Astrocyte of the spinal cord (primary cell): ENCODE measurements at places on chromosomes 6 and 20.

GRCh38 chr20:61733891-61734732 is 331.6 kb downstream of the TAF4 start:
- DNase-seq: no peak

- no peak for DNase-seq
Measured at GRCh38 chr6:98833057-98833306, 1.4 kb upstream of the POU3F2 start.

GRCh38 chr6:33790910-33791309 is 2.0 kb upstream of the LEMD2 start:
- no peak for DNase-seq

DNA sequence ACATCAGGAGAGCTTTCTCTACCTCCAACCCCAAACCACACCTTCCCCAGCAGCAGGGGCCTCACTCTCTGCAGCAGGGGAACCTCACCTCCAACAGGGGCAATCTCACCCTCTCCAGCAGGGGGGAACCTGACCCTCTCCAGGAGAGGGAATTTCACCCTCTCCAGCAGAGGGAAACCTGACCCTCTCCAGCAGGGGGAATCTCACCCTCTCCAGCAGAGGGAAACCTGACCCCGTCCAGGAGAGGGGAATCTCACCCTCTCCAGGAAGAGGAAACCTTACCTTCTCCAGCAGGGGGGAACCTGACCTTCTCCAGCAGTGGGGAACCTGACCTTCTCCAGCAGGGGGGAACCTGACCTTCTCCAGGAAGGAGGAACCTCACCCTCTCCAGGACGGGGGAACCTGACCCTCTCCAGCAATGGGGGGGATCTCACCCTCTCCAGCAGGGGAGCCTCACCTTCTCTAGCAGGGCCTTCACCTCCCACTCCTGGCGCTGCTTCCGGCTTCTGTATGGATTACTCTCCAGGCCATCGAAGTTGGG is 3.1 kb downstream of the B3GALT4 start:
- DNase-seq: peak; percentile 45

- peak; percentile 8 for DNase-seq
Measured at GRCh38 chr6:117992856-117993255, 85.8 kb downstream of the SLC35F1 start.

DNA sequence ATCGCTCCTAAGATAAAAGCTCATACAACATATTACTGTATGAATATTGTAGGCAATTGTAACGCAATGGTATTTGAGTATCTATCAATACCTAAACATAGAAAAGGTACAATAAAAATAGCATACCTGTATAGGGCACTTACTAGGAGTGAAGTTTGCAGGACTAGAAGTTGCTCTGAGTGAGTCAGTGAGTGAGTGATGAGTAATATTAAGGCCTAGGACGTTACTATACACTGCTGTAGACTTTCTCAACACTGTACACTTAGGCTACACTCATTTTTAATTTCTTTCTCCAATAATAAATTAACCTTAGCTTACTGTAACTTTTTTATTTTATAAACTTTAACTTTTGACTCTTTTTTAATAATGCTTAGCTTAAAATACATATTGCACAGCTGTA is 546.9 kb downstream of the HACE1 start:
- DNase-seq: no peak

DNA sequence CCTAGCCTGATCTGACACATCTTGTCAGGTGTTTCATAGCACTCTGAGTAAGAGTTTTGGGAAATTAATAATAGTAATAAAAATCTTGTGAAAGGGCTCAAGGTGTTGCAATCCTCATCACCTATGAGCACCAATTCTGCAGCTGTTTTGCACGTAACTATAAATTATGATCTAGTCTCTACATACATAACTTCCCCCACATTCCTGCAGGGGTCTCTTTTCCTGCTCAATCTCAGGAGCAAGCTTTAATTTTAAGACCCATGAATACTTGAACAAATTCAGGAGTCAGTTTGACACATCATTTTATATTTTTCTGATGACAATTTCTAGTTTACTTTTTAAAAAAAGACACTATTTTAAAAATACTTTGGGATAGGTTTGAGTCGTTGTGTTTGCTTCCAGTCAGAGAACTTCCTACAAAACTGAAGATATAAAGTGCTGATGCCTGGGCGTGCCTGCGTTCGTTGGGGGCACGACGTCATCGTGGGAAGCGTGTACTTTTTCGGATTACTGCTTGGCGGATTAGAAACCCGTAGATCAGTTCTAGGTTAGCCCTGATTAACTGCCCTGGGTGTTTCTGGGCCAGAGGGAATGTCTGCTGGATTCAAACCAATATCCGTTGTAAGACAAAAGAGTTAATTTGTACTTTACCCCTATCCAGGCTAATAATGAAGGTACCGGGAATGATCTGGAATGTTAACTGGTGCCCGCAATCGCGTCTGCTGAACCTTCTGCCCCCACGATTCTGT is 1.0 kb upstream of the E2F3 start:
- peak; percentile 33 for DNase-seq

GRCh38 chr6:132060591-132060990 is 109.4 kb upstream of the CCN2 start:
- peak; percentile 86 for DNase-seq

DNA sequence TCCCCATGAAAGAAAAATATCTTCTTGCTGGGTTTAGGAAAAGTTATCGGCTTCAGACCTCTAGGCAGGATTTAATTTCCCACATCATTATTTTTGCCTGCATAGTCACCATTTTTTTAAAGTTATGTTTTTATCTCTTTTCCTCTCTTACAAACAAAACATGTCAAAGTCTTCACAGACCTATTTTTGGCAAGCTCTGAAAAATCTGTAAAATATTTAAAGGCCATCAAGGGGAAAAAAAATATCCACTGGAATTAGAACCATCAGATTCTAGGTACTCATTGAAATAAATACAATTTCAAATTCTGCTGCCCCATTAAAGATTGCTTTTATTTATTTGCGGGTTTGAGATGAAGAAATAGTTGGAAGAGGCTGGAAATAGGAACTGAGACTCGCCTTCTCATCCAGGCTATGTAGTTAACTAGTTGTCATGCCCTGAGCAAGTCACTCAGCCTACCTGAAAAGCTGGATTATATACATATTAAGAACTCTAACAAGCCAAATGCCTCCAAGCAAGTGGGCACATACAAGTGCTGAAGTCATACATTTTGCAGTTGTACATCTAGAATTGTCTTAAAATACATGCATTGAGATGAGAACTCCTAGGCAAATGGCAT is 101.7 kb upstream of the SASH1 start:
- no peak for DNase-seq

- DNase-seq: no peak
Measured at GRCh38 chr20:43800186-43800585, 73.4 kb upstream of the GTSF1L start.

- no peak for DNase-seq
Measured at GRCh38 chr6:5203546-5203945, 57.2 kb downstream of the LYRM4 start.

DNA sequence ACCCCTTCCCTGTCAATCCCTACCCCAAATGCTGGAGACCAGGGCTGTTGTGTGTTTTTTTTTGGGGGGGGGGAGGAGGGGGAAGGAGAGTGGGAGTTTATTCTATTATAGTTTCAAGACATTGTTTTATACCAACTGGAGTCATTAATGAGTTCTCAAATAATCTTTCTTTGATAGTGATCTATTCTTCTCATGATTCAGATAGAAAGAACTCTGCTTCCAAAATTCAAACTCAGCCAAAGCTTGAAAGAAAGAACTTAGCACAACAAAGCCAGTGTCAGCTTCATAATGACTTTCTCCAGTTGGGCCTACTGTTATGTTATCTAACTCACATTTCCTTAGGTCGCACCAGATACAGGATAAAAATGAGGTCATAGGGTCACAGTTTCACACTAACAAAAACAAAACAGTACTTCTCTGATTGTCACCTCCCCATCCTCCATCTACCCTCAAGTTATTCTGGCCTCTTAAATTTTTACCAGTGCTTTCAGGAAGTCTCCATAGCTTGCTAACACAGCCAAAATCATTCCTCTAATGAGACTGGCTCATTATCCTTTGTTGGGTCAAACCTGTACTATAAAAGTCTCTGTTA is 19.0 kb upstream of the MAP3K7 start:
- no peak for DNase-seq

DNA sequence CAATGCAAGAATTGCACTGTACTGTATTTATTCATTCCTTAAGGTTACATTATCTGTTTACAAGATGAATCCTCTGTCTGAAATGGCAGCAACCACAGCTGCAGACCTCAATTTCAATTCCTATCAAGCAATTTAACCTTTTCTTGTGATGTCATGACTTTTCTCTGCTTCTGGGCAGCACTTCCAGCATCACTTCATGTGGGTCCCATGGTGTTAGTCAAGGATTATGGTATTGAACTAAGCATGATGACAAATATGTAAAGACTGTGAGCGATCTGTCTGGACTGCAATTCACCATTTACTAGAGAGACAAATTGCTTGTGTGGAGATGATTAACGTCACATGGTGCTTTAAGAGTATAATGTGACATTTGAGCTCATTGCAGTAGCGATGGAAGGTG is 90.5 kb upstream of the CCN2 start:
- DNase-seq: no peak

DNA sequence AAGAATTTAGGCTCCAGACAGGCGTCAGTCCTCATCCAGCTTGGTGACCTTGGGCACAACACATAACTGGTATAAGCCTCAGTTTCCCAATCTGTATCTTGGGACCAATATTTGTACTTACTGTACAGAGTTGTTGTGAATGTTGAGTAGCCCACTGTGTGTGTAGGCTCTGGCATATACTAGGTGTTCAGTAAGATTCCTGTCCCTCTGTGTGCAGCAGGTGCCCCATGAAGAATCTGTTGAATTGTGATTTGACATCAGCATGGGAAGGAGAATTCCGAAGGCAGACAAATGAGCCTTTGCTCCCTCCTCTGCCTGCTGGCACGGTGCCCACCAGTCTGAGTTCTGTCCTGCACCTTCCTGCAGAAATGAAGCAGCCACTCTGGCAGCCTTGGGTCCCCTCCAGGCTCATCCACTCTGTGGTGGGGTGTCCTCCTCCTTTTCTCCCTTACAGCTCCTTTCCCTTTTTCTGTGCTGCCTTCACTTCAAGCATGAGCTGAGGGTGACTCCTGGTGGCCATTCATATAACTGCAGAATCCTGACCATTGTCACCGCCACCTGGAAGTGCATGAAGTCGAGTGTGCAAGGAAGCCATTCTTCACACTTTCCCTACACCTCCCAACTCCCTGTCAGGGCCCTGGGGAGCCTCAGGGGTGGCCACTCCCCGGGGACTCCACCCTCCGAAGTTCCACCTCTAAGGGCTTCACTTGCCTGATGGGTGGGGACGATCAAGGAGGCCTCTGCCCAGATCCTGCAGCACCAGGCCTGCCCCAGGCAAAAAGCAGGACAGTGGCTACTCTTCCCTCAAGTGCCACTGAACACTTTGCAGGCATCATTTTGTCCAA is 48.2 kb downstream of the MRPL14 start:
- DNase-seq: peak; percentile 69

- no peak for DNase-seq
Measured at GRCh38 chr20:33276303-33277113, 6.5 kb upstream of the BPIFB1 start.

DNA sequence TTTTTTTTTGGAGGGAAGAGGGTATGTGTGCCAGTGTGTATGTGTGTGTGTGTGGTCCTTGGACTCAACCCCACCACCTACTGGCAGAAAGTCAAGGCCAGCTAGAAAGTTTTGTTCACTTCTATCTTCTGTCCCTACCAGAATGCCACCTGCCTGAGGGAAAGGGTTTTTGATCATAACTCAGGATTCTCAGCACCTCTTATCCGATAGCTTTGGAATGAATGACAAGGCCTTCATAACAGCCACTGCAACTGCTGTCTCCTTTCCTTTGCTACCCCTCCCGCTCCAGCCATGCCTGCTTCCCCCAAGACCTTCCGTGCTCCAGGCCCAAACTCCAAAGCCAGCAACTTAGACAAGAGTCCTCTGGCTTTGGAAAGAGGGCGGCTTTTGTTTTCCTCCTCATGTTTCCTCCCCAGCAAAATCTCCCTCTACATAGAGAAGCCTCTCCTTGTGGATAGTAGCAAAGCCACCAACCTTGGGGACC is 18.7 kb downstream of the BTN3A1 start:
- DNase-seq: peak; percentile 43

DNA sequence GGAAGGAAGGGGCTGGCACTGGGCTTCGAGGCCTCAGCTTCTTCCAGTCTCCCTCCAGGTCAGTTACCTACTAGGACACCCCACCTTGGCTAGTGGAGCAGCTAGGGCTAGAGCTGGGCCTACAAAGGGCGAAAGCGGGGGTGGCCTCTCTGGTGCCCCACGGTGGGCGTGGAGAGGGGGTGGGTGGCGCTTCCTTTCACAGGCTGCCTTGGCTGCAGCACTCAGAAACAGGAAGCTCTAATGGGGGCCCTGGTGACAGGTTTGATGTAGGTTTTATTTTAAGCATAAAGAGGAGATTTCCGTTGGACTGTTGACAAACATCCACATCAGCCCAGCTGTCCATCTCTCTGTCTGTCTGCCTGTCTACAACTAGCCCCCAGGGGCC is 13.4 kb downstream of the FAM110A start:
- no peak for DNase-seq

DNA sequence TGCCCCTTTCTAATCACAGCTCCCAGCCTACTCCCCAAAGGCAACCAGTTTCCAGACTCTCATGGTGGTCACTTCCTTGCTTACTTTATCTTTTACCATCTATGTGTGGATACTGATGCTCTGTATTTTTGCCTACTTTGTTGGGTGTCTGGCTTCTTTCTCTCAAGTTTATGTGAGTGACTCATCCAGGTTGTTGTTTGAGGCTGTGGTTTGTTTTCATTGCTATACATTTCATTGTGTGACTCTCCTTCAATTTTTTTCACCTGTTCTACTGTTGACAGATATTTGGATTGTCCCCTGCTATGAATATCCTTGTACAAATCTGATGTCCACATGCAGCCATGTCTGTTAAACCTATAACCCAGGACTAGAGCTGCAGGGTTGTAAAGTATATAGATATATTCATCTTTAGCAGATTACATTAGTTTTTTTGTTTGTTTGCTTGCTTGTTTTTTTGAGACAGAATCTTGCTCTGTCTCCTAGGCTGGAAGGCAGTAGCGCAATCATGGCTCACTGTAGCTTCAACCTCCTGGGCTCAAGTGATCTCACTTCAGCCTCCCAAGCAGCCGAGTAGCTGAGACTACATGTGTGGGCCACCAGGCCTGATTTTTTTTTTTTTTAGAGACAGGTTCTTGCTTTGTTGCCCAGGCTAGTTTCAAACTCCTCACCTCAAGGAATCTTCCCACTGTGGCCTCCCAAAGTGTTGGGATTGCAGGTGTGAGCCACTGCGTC is 72.9 kb upstream of the EEF1E1 start:
- DNase-seq: no peak
